Fibroblast of upper back skin (primary cell): ENCODE measurements at places on chromosomes 7 and 10.

- DNase-seq = no peak
Observed at GRCh38 chr7:75943864-75944263, 28.9 kb downstream of the POR start.

GRCh38 chr7:94042381-94042780 is 38.2 kb upstream of the BET1 start:
- DNase-seq = no peak

DNA sequence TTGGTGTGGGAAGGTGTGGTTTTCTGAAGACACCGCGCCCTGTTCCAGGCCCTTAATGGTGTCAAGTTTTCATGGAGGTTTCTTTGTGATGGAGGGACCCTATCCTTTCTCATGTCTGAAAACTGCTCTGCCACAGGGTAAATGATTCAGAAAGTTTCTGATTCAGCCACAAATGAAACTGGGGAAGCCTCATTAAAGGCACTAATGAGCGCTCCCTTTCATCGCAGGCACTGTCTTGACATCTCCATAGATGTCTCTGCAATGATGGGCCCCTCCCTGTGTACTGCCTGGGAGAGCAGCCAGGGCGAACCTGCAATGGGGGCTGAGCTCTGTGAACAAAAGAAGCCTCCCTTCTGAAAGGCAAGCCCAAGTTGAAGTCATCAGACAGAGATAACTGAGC is 355.3 kb downstream of the PRPF18 start:
- no peak for DNase-seq

GRCh38 chr10:123485341-123485960 is 180.7 kb upstream of the GPR26 start:
- DNase-seq = no peak

GRCh38 chr7:12941512-12941911 is 254.1 kb downstream of the ARL4A start:
- no peak for DNase-seq

DNA sequence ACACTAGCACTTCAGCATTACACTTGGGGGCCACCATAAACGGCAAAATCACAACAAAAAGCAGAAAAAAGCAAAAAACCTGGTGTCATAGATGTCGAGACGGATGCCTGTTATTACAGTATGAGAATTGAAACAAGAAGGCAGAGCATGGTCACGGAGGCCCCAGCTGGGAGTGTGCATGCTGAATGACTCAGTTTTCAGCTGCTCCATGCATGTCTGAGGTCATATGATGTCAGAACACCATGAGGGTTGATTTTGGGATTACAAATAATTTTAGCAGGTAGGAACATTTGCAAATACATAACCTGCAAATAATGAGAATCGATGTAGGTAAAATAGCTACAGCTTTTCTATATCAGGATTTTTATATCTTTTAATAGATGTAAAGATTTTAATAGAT is 19.1 kb downstream of the ZMYND11 start:
- peak; percentile 38 for DNase-seq

GRCh38 chr7:100824499-100825214 is 2.7 kb downstream of the EPHB4 start:
- DNase-seq = no peak

DNA sequence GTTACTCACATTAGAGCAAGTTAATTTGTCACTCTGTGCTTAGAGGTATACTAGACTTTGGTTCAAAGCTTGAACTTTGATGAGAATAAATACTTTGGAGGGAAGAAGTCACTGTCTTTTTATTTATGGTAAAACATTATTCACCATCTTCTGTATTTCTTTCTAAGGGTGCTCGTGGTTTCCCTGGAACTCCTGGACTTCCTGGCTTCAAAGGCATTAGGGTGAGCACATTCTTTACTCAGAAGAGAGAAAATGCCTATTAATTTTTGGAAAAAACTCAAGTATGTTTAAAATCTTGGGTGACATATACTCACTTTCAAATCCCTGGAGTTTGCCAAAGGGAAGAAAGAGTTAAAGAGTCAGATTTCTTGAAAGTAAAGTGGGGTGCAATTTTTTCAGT is 10.8 kb downstream of the COL1A2 start:
- DNase-seq = peak; percentile 69

DNA sequence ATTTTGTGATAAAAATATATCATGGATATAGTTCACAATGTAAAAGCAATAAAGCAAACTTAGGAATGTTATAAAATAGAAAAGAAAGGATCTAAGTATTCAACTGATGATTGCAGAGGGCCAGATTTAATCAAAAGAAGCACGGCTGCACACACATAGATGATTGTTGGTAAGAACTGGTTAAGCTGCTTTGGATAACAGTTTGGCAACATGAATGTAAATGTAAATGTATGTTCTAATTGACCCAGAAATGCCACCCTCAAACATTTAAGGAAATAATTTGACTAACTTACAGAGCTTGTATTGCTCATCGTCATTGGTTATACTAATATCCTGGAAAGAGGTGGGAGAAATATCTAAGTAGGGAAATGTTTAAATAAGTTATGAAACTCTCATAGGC is 13.1 kb downstream of the ZNF485 start:
- DNase-seq = no peak

DNA sequence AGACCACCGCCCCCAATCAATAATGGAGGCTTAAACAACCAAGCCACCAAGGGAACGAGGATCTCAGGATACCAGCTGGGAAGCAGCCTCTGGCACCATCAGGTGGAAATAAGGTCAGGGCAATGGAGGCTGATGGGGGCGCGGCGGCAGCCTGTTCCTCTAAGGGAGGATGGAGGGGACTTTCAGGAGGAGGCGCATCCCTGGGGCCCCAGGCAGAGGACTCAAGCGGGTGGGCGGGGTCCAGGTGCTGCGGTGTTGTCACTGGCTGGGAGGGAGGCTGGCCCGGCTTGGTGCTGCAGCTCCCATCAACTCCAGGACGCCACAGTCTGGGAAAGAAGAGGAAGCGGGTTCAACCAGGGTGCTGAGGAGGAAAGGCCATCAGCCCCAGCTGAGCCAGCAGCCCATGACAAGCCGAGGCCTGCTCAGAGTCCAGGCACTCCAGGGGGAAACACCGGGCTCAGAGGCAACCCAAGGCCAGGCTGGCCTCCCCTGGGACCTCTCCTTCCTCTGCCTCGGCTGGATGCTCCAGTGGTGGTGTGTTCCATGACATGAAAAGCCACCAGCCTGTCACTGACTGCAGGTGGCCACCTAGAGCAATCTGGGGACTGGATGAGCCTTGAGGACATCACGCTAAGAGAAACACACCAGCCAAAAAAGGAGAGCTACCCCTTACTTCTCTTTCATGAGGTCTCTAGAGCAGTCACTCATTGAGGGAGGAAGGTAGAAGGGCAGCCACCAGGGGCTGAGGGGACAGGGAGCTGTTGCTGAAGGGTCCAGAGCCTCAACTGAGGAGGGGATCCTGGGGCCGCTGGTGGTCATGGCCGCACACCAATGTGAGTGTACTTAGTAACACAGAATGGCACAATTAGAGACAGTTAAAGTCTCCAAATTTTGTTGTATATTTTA is 4.6 kb downstream of the GIGYF1 start:
- DNase-seq = no peak

DNA sequence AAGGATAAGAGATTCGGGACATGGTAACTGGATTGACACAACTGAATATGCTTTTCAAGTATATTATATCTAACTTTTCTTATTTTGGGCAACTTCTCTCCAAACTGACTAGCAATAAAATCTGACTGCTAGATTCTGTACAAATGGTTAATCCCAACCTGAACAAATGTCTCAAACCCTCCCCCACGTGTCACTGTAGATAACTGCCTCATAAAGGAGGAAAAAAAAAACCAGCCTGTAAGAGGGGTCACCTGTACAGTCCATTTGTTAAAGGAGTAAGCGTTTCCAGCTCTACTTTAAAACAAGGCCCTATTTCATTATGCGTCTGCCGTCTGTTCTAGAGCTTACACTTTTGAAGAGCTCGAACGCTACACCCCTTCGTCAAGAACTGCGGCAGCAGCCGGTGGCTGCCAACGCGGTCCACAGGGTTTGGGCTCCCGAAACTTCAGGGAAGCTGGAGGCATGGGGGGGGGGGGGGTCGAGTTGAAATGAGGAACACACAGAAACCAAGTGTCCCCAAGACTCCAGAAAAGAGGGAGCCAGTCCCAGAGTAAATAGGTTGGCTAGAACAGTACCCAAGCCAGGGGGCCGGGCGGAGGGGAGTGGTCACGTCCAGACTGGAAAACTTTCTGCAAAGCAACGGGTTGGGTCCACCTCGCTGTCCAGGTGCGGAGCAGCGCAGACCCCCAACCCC is 492 bp downstream of the COG5 start:
- DNase-seq = peak; percentile 27

DNA sequence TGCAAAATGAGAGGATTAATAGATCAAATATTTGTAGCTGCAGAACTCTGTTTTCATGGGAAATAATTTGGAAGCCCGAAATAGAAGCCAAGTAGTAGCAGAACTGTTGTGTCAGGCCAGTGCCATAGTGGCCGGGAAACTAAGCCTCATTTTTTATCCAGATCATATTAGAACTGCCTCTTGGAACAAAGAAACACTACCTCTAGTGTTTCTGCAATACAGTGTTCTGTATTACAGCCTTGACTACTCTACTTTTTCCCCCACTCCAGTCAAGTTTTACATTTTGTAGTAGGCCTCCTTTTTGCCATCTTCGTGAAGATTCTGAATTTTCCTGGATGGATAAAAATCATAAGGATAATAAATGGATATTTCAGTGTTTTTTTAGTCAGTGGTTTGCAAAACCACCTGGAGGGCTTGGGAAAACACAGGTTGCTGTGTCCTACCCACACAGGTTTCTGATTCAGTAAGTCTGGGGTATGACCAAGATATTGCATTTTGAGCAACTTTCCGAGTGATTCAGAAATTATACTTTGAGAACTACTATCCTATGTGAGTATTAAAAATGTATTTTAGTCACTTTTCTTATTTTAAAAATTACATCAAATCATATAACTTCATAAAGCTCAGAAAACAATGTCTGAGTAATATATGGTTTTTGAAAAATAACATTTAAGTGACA is 326.2 kb upstream of the KAT6B start:
- DNase-seq = no peak

- peak; percentile 44 for DNase-seq
Observed at GRCh38 chr7:74083928-74084721, 521 bp downstream of the LIMK1 start.

- DNase-seq = no peak
Observed at GRCh38 chr7:83447681-83448080, 201.3 kb downstream of the SEMA3E start.

- DNase-seq = peak; percentile 63
Observed at GRCh38 chr10:27779462-27780015, 33.9 kb upstream of the MKX start.

DNA sequence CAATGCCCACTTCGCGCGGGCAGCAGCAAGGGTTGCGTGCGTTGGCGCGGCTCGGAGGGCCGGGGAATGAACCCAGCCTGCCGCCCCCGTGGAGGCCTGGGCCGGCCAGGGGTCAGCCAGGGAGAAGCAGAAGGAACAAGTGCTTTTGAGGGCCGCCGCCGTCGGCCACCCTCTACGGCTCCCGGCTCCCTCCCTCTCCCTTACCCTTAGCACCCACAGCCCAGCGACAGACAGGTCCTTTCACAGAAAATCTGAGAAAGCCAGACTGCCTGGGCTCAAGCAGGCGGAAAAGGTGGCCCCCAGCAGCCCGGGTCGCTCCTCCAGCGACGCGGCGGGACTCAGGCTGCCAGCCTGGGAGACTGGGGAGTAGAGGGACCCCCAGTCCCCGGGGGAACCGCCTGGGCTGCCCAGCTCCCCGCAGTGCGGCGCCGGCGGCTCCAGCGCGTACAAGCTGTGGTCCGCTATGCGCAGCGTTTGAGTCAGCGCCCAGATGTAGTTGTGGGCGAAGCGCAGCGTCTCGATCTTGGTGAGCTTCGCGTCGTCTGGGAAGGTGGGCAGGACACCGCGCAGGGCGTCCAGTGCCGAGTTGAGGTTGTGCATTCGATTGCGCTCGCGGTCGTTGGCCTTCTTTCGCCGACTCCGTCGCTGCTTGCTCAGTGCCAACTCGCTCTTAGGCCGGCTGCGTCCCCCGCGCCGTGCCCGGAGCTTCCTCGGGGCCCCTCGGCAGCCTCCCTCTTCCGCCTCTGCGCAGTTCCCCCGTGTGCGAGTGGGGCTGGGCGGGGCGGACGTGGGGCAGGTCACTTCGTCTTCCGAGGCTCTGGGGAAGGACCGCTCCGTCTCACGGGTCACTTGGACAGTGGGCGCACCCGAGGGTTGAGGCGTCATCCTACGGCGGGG is 815 bp downstream of the NEUROG3 start:
- DNase-seq = no peak
